Heart left ventricle (tissue), 16 donors: ENCODE measurements at places on chromosomes 3 and 15. TPM values are rescaled to one million over a fixed set of nuclear protein-coding genes. Genes with fewer than 3 reads are reported as not detected.

The LMLN gene
- polyA plus RNA-seq, result 2.5 TPM

The OSBPL10 gene
- 1.3 TPM for polyA plus RNA-seq

The SCN11A gene
- polyA plus RNA-seq, result not detected

GRCh38 chr15:56917652-56918045 is 795 bp upstream of the TCF12 start:
- no peak for DNase-seq

GRCh38 chr3:187742351-187743171 is 2.7 kb downstream of the BCL6 start:
- peak; percentile 71 for DNase-seq
